ENCODE measurements at places on chromosomes 11 and 22.

- DNase-seq = no peak
These were observed 133.3 kb downstream of the ATXN10 start for GRCh38 chr22:45804986-45805325.

DNA sequence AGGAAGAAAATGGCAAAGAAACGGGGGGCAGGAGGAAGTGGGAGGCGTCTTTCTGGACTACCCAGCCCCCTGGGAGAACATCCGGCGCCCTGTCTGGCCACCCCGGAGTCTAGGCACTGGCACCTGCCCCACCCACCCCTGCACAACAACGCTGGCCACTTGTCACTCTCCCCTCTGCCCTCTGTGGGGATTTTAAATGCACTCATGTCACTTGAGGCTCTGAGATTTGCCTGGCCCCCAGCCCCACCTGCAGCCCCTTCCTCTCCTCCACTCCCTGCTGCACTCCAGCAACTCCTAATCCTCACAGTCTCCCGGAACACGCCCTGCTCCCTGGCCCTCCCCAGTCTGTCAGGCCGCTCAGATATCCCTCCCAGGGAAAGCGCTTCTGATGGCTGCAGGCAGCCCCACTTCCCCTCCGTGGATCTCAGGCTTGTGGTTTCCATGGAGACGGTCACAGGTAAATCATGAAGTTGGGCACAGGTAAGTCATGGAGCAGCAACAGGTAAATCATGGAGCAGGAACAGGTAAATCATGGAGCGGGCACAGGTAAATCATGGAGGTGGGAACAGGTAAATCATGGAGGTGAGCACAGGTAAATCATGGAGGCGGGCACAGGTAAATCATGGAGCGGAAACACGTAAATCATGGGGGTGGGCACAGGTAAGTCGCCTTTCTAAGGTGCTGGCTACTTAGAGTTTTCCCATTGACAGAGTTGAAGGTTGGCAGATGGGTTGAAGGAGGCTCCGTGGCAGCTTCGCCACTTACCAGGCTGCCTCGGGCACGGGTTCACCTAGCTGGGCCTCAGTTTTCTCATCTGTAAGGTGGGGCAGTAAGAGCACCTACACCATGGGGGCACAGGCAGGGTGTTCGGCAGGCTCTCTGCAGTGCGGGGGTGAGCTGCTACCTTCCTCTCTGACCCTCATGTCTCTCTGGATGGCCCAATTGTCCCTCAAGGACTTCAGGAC is 79.0 kb upstream of the SHISAL1 start:
- no peak for DNase-seq

- DNase-seq = no peak
These were observed 1.9 kb upstream of the DGAT2 start for GRCh38 chr11:75766443-75767227.

DNA sequence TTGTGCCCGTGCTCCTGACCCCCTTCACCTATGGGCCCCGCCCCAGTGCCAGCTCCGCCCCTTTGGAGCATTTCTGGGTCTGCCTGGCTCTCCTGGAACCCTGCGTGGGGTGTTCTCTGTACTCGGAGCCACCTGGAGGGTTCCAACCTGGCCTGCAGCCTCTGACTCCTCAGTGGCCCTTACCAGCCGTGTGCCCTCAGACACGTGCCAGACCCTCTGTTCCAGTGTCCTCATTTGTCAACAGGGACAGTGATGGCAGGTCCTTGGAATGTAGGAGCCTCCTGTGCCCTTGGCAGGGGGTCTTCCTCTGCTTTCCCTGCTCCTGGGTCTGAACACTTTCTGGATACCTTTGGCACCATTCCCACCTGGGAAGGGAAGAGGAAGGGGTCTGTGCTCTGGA is 96.4 kb downstream of the CACNA1I start:
- no peak for DNase-seq

DNA sequence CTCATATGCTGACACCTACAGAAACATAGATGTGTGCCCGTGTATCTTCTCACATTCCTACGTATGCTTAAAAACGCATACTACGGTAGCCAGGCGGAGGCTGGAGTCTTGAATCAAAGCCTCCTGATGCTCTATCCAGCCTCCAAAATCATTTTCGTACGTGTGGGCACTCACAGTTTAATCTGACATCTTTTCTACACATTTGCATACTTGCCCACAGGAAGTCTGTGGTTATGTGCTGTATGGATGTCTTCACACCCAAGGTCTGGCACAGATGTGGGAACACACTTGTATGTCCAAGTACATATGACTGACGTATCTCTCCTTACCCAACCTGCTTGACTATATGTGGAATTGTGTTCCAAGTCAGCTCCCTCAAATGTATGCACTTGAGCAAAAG is 561.8 kb upstream of the CADM1 start:
- no peak for DNase-seq

- no peak for DNase-seq
These were observed 112.3 kb downstream of the ADAMTS15 start for GRCh38 chr11:130560781-130561109.

GRCh38 chr11:114135737-114136151 is 76.2 kb downstream of the ZBTB16 start:
- no peak for DNase-seq

- no peak for DNase-seq
These were observed 57.4 kb upstream of the RCN1 start for GRCh38 chr11:32033491-32033890.

- DNase-seq = no peak
These were observed 579.0 kb downstream of the TBC1D22A start for GRCh38 chr22:47341464-47341863.

DNA sequence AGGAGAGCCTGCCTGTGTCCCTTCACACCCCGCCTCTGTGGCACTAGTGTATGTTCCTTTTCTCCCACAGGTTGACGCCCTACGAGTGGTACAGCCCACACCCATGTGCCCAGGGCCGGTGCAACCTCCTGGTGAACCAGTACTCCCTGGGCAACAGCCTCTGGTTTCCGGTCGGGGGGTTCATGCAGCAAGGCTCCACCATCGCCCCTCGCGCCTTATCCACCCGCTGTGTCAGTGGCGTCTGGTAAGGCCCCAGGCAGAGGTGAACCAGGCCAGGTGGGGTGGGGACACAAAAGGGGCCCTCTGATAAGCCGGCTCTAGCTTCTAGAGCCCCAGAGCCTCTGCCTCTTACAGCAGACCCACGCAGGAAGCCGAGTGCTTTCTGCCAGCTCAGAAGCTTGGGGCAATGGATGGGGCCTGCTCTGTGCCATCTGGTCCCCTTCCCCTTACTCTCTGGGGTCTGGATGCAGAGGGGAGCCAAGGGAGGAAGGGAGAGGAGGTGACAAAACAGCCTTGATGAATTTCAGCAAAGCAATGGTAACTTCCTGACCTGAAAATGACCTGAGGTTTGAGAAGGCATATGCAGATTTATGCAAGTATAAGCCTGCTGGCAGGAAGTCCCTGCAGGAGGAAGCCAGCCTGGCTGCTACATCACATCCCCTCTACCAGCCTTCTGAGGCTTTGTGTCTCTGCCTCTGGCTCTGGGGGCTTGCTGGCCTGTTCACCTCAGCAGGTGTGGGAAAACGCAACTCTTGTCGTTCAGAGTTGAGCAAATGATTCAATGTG is 67.0 kb upstream of the TBCEL start:
- DNase-seq = no peak

DNA sequence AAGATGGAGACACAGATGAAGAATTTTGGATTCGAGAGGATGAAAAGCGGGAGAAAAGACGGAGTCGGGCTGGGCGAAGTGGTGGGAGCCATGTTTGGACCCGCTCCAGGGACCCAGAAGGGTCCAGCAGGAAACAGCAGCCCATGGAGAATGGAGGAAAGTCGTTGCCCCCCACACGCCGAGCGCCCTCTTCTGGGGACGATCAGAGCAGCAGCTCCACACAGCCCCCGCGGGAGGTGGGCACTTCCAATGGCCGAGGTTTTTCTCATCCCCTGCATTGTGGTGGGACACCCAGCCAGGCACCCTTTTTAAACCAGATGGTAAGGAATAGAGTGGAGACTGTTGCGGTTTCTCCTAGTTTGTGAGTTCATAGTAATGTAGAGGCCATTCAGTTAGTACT is 22.8 kb upstream of the SLC25A18 start:
- no peak for DNase-seq

GRCh38 chr22:28856095-28856455 is 27.3 kb upstream of the ZNRF3 start:
- no peak for DNase-seq

GRCh38 chr22:34966980-34967565 is 98.9 kb upstream of the ISX start:
- no peak for DNase-seq

DNA sequence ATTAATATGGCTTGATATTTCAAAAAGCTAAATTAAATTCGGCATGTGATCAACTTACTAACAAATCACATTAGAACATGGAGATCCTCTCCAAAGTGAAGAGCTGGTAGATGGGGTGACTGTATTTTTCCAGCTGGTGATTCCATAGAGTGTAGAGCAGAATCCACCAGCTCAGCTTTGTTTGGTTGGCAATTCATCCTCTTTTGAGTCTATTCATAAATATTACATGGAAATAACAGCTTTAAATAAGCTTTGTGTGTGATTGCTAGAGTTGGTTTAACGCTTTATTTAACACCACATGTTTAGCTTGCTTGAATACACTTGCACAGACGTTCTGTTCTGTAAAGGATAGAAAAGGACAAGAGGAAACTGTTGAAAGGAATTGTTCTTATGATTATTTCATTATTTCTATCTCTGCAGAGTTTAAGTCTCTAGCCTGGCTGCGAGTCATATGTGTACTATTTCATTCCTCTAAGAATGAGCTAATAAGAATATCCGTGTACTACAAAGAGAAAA is 738.3 kb upstream of the KIRREL3 start:
- no peak for DNase-seq

DNA sequence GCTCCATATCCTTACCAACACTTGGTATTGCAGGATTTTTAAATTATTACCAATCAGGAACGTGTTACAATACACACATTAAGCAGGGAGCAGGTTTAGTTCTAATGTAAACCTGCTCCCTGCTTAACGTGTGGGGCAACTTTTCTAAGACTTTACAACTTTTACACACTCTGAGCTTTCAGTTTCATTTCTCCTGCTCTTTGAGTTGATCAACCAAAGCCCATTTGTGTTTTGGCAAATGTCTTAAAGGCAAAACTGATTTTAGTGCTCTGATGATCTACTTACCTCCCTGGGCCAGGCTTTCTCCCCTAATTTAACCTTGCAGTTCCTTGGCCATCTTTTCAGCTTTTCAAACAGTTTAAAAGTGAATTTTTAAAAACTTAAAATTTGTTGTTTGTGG is 70.9 kb downstream of the ZBTB44 start:
- DNase-seq = no peak

- no peak for DNase-seq
These were observed 35.6 kb upstream of the ADORA2A start for GRCh38 chr22:24391836-24392217.

GRCh38 chr22:31086703-31087330 is 5.7 kb downstream of the SMTN start:
- DNase-seq = no peak

DNA sequence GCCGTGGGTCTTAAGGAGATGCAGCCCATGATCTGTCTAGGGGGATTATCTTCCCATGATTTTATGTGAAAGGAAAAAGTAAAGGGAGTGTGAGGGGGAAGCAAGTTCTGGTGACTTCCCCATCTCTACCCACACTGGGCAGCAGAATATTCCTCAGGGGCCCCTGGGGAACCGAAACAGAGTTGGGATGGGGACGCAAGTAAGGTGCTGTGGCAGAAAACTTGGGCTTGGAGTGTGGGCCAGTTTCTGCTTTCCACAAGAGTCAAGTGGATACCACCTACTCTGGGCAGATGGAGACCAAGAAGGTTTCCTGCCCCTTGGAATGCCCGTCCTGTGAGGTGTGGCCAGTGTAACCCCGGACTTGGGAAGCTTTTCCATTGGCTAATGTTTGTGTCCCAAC is 64.4 kb downstream of the SGSM3 start:
- no peak for DNase-seq

GRCh38 chr11:35622070-35622469 is 3.8 kb downstream of the FJX1 start:
- DNase-seq = no peak

DNA sequence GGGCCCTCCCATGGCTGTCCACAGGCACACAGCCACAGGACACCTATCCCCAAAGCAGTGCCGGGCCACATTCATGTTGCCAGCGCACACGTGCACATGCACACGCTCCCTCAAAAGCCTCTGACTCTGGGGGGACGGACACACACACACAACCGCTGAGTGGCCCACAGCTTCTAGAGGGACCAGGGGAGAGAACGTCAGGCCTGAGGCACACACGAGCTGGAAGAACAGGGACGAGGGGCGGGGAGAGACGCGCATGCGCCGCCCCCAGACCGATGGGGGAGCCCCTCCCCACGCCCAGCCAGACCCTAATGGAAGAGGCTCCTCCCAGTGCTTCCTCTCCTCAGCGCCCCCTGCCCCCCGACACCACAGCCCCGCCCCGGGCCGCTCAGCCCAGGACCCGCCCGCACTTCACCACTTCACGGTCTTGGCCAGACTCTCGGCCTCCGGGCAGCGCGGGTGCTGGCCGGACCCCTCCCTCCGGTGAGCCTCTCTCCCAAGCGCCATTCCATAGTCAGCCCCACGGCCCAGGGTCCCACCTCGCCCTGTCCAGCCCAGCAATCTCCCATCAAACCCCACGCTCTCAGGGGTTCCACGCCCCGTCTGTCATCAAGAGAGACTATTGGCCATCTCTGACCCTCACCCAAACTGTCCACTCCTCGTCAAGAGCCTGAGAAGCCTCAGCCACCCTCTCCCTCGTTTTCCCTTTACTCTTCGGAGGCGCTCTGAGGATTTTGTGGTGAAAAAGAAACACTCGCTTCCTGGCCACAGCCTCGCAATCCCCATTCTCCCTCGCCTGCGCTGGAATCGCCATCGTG is 11.7 kb downstream of the NRXN2 start:
- no peak for DNase-seq

DNA sequence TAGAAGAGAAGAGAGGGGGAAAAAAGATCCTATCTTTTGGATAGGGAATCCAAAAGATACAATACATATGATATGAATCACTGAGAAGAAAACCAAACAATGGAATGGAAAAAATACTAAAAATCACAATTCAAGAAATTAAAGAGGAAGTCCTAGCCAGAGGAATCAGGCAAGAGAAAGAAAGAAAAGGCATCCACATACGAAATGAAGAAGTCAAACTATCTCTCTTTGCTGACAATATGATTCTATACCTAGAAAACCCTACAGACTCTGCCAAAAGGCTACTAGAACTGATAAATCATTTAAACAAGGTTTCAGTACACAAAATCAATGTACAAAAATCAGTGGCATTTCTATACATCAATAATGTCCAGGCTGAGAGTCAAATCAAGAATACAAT is 91.4 kb downstream of the EFCAB6 start:
- no peak for DNase-seq

Measured in stimulated activated CD4-positive, alpha-beta T cell treated with anti-CD3 and anti-CD28 coated beads, Interleukin-12 subunit alpha, Interleukin-12 subunit beta, amount 100 ng/mL, for 48 hours (primary cell).